Activated T-helper 1 cell treated with anti-CD3 and anti-CD28 coated beads, Interleukin-2, amount 50 U/mL, for 16 hours (primary cell): ENCODE measurements at places on chromosomes 7 and 10.

- no peak for DNase-seq
These were observed 74.4 kb downstream of the MYL10 start for GRCh38 chr7:101554584-101555268.

DNA sequence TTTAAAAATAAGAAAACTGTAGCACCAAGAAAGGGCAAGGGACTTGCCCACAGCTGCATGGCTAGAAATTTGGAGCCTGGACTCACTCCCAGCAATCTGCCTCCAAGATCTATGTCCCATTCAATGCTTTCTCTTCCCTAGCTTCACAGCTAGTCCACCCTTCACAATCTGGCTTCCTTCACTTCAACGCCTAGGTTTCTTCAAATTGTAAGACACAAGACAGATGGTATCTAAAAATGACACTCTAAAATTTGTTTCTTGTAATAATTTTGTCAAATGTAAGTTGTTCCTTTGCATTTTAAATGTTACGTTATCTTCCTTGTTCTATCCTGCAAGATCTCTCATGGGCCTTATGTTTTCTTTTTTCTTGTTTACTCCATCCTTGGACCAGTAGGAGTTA lies 48.6 kb downstream of the CTTNBP2 start:
- no peak for DNase-seq

GRCh38 chr10:8052341-8052955 lies 2.0 kb upstream of the GATA3 start:
- no peak for DNase-seq

- no peak for DNase-seq
These were observed 10.1 kb downstream of the LIMK1 start for GRCh38 chr7:74093671-74094223.

DNA sequence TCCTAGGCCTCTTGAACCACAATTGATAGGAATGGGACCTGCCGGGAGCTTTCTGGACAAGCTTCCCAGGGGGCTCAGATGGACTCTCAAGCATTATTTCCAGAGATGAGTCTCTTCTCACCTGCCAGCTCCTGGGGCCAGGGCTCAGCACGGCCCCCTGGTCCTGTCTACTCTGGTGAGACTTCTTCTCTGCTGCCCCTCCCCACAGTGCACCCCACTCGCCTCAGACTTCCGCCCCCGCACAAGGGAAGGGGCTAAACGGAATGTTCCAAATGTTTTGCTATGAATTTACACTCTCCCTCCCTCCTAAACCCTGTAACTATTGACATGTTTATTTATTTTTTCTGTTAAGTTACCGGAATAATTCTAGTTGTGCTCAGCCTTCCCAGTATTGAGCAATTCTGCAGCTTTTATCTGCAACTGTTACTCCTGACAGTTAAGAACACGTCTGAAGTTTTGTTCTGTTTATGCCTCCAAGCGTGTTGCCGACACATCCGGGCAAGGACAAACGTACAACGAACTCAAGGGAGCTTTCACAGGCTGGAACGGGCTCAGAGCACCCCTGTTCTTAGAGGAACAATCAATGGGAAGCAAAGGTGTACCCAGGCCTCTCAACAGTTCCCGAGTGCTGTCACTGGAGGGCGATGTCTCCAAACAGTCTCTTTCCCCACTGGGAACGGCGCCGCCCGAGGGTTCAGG lies 55.2 kb downstream of the FHIP2A start:
- no peak for DNase-seq

GRCh38 chr7:4939971-4940728 lies 18.8 kb downstream of the MMD2 start:
- DNase-seq = no peak

DNA sequence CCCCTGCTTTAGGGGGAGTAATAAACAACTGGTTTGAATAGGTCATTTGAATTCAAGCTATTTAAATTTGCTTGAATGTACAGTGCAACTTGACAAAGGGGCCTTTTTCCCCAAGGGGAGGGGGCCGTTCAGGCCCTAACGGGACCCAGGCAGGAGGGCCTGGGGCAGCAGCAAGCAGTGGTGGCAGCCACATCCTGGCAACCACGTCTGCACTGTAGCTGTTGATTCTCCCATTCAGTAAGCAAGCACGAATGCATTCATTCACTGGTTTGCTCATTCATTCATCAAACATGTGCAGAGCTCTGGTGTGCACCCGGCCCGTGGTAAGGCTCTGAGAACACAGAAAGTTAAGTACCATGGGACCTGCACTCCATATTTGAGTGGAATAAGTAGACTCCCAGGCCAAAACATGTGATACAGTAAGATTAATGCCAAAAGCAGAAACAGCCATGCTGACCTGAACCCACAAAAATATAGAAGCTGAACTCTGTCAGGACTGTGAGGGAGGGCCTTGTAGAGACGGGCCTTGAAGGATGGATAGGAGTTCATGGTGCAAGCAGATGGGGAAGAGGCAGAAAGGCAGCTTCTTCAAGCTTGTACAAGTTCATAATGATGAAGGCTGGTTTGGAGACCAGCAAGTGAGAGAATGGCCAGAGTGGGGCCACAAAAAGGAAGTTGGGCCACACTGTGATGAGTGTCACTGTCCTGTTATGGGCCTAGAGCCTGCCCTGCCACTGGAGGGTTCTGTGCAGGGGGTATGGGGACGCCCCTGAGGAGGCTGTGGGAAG lies 29.3 kb upstream of the C10orf53 start:
- no peak for DNase-seq

GRCh38 chr10:34407324-34407805 lies 407.7 kb downstream of the PARD3 start:
- no peak for DNase-seq

GRCh38 chr10:90288391-90288933 lies 569.4 kb downstream of the HTR7 start:
- DNase-seq = no peak

DNA sequence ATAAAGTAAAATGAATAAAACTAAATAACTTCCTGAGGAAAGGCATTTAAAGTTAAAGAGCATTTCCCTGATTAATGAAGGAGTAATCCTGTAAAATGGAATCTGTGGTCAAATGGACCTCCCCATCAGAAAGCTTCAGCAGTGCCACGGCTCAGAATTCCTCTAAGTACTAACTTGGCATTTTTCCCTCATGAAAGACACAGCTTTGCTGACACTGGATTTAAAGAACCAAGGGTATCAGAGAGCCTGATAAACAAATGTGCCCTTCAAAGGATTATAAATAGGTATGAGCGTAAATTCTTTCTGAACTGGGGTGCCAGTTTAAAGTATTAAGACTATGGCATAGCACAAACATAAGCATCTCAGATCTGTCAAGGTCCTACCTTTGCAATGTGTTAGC lies 24.2 kb upstream of the RNF148 start:
- DNase-seq = no peak

GRCh38 chr10:29411666-29412315 lies 122.9 kb downstream of the LYZL1 start:
- DNase-seq = no peak

- no peak for DNase-seq
These were observed 5.8 kb upstream of the CYP3A7 start for GRCh38 chr7:99740573-99741440.

DNA sequence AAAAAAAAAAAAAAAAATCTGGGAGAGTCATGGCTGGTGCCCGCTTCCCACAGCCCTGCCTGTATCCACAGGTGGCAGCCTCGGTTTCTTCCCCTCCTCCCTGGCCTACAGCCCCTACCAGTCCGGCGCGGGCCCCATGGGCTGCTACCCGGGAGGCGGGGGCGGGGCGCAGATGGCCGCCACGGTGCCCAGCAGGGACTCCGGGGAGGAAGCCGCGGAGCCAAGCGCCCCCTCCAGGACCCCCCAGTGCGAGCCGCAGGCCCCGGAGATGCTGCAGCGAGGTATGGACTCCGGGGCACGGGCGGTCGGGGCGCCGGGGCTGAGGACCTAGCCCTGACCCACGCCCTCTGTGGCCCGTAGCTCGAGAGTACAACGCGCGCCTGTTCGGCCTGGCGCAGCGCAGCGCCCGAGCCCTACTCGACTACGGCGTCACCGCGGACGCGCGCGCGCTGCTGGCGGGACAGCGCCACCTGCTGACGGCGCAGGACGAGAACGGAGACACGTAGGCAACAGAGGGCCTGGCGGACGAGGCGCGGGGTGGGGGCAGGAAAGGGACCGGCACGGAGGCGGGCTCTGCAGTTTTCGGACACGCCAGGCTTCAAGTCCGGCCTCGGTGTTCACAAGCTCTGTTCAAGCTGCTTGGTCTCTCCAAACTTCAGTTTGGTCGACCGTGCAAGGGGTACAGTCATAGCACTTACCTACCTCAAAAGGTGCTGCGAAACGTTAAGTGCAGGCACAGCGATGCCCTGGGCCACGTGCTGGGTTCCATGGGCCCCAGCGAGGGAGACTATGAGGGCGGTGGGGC lies 3.9 kb downstream of the NFKB2 start:
- DNase-seq = peak; percentile 77

DNA sequence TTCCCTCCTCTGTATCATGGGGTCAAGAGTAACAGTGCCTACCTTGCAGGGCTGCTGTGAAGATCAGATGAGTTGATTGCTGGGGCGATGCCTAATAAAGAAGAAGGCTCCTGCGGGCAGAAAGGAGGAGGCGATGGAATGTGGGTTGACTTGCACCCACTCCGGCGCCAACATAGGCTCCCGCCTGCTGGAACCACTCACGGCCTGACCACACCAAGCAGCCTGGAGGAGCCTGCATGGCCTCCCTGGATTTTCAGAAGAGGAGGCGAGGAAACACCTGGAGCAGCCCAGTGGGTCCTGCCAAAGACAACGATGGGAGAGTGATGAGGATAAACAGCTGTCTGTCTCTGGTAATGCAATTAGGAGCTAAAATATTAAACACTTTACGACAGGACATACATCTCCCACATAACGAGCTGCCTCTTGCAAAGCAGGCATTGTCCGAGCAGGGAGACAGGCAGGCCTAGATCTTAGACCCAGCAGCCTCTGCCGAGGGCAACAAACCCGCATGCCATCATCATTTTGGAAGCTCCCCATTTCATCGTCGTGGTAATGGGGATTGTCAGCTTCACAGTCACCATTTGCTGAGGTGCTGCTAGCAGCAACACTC lies 302.9 kb upstream of the ZMIZ1 start:
- no peak for DNase-seq
